T-helper 1 cell (primary cell): ENCODE measurements at places on chromosomes 13 and 19.

- no peak for DNase-seq
Observed at GRCh38 chr13:110914081-110914330, 863 bp downstream of the ANKRD10 start.

DNA sequence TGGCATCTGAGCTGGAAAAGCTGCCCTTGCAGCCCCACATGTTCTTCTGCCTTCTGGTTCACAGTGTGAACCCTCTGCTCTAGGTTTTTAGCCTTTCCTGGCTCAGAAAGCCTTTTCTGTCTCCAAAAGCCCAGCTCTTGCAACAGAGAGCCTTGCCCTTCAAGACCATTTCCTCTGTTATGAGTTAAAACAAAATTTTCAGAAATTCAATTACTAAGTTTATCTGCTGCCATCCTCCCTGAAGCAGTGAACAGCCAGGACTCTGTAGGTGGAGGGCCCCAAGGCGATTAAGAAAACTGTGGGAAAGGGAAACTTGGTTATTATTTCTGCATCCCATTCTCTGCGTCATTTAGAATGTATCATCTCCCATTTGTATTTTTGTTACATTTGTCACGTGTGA, 18.8 kb downstream of the FAM124A start:
- DNase-seq: no peak

GRCh38 chr19:51084505-51084904, 1.8 kb upstream of the KLK14 start:
- no peak for DNase-seq

DNA sequence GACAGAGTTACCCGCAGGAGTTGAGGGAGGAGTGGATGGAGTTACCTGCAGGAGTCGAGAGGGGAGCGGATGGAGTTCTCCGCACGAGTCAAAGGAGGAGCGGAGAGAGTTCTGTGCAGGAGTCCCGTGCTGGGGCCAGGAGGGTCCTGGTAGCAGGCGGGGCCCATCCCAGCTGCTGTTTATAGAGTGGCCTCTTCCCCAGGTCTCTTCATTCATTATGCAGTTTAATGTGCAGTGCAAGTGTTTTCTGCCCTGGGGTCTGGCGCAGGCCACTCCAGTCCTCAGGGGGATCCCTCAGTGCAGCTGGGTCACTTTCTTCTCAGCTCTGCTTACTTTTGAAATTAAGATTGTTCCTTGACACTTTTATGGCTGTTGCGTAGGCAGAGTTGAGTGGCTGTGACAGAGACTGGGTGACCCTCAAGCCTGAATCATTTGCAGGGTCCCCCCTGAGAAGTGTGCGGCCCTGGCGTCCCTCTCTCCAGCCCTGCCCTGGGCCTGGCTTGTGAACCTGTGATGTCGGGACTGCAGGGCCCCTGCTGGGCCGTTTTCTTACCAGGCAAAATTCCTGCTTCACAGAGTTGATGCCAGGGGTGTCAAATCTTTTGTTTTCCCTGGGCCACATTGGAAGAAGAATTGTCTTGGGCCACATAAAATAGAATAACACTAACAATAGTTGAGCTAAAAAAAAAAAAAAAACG, 17.9 kb downstream of the TFDP1 start:
- DNase-seq: no peak

DNA sequence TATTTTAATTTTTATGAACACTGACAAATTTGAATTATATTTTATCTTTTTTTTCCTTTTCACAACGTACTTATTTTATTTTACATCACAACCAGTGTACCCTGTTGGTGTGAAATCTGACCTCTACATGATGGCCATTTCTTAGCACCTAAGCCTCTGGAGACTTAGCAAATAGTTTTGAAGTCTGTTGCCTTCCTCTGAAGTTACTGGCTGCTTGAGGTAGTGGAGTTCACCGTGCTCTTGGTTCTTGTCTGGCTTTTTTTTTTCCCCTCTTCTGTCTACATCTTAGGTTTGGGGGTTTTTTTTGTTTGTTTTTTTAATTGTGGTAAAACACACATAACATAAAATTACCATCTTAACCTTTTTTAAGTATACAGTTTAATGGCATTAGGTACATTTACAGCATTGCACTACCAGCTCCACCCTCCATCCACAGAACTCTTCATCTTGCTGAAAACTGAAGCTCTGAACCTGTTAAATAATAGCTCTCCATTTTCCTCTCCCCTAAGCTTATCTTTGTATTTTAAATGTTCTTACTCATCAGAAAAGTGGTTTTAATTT, 94.1 kb upstream of the MLNR start:
- DNase-seq: no peak

GRCh38 chr19:31908496-31909225, 436.7 kb upstream of the ZNF507 start:
- no peak for DNase-seq
